ENCODE measurements at places on chromosomes 3 and 15.

DNA sequence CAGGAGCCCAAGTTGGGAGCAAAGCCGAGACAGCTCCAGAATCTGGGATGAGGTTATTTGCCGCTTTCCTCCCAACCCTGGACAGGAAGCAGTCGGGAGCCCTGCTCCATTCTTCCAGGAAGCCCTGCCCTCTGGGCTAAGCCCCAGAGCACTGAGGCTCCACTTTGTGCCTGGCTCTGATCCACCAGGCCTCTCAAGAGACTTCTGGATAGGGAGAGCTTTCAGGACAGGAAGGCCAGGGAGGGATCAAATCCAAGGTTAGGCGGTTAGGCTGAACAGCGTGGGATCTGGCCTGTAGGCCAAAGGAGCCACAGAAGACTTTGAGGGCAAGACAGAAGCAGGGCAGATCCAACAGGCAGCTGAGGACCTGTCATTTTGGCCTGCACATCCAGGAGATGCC, 835 bp downstream of the STOML1 start:
- DNase-seq: no peak

- DNase-seq: no peak
Observed at GRCh38 chr15:33621141-33621540, 310.4 kb downstream of the RYR3 start.

DNA sequence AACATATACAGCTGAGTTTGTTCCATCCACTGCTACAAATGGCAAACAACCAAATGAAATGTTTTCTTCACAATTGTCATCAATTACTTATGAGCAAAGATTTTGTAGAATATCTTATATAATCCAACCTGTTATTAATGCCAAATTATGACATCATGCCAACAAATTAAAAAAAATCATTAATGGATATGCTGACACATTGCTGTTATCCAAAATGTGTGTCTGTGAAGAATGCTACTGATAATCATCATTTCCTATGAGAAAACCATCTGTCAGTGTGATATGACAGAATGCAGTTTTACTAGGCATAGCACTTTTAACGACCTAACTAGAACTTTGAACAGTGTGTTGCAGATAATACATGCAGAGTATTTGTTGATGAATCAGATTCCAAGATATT, 556.5 kb upstream of the KCNMB2 start:
- DNase-seq: no peak

- DNase-seq: no peak
Observed at GRCh38 chr3:75737831-75738493, 47.4 kb downstream of the ZNF717 start.

GRCh38 chr3:97968376-97968775, 3.9 kb downstream of the RIOX2 start:
- DNase-seq: no peak

GRCh38 chr3:50539356-50540286, 27.9 kb downstream of the C3orf18 start:
- DNase-seq: no peak

Data from retinal pigment epithelial cell (primary cell).